ENCODE measurements at places on chromosomes 3 and 15. TPM values are rescaled to one million over a fixed set of nuclear protein-coding genes. Genes with fewer than 3 reads are reported as not detected.

Gene CLDN18
- not detected for total RNA-seq

Gene ENTPD3
- total RNA-seq, result not detected

Gene PTH1R
- 1.1 TPM for total RNA-seq

Gene GASK1A
- total RNA-seq, result 0.39 TPM

Gene ACKR2
- 0.20 TPM for total RNA-seq

Measured in subcutaneous preadipocyte (primary cell).